Neural crest cell (in vitro differentiated cells): ENCODE measurements at places on chromosomes 3 and 15. TPM values are rescaled to one million over a fixed set of nuclear protein-coding genes. Genes with fewer than 3 reads are reported as not detected.

The RTP1 gene
- not detected in 2 replicates for total RNA-seq

DNA sequence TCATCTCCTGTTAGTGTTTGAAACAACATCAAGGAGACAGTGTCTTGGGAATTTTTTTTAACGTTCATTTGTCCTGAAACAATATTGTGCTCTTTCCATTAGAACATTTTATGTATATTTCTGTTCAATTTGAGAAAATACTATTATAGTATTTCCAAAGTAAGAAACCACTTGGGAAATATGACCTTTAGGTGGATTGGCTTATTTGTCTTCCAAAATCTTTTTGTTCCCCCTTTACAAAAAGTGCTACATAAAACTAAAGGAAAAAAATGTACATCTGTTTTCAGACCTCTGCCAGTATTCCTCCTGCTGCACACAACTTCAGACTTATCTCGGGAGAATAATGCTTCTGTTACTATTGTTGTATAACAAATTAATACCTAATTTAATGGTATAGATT, 165.9 kb upstream of the AGTR1 start:
- DNase-seq: no peak

DNA sequence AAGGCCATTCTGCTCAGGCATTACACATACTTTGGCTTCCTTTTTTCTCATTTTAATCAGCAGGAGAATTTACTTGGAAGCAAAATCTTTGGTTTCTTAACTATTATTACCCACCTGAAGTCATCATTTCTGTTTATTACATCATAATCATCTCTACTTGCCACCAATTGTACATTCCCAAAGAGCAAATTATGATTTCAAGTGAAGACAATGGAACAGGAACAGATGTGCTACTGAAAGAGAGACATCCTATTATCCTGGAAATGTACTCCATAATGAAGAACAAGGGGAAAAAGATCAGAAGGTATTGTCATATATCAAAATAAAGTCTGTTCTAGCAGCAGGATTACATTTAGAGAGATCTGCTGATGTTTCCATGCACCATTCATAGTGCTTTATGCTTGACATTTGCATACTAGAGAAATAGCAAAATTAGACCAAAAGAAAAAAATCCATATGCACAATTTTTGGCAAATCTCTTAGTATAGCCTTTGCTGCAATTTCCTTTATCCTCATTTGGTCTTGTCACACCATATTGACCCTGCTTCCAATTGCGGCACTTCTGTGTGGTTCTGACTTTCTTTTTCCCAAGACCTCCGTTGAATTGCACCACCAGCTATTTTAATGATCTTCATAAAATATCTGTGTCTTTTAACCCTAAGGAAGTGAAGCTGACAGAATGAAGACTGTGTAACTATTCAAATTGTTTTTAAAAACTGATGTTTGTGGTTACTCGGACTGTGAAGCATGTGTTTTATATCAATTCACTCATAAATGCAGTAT, 683.8 kb downstream of the ZNF385D start:
- DNase-seq: no peak

DNA sequence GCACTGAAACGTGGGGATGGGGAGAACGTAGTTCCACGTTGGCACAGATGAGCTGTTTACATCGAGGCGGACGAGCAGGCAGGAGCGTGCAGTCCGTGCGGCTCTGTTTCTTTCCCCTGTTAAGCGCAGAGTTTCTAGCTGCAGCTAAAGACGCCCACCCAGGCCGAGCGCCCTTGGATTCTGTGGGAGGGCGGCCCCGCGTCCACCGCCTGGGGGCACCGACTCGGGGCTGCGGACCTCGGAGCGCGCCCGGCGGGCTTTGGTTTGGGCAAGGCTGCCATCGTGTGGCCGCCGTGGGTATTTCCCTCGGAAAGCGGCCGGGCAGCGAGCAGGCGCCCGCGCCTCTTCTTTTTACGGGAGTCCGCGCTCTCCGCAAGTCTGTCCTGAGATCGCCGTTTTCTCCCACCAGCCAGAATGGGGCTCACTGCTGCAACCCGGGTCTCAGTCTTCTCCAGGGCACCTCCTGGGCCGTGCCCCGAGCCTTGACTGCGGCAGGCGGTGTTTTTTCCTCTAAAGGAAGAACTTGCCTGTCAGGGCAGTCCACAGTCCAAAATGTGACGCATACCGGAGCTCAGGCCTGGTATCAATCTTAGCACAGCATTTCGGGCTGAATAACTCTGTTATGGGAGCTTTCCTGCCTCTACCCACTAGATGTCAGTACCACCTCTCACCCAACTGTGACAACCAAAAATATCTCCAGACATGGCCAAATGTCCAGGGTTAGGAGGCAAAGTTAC, 219.9 kb upstream of the IGF1R start:
- peak; percentile 90 for DNase-seq

The TRIP4 gene
- total RNA-seq: 19.4 and 20.8 TPM in 2 replicates

The SLC28A2 gene
- total RNA-seq: not detected in 2 replicates
